ENCODE measurements at places on chromosomes 13 and 19.

GRCh38 chr13:26325876-26326275 is 71.9 kb downstream of the CDK8 start:
- no peak for DNase-seq

- no peak for DNase-seq
Observed at GRCh38 chr13:44431150-44431549, 57.5 kb downstream of the SERP2 start.

GRCh38 chr13:114118511-114119123 is 13.8 kb downstream of the RASA3 start:
- DNase-seq = no peak

DNA sequence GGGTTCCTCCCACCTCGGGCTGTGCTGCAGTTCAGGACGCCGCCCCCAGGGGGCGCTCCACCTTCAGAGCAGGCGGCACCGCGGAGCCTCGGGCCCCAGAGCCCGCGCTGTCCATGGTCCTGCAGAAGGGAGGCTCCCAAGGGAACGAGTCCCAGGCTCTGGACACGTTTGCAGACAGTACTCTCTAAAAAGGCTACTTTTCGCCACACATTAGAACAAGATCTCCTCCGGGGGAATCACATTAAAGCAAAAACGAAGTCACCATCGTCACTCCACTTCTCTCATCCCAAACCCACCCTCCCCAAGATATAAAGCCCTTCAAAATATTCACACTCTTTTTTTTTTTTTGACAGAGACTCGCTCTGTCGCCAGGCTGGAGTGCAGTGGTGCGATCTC is 4.6 kb upstream of the SIGLEC10 start:
- DNase-seq = peak; percentile 97

- peak; percentile 91 for DNase-seq
Observed at GRCh38 chr13:33542309-33543088, 256.9 kb upstream of the STARD13 start.

- DNase-seq = no peak
Observed at GRCh38 chr13:80132741-80133601, 208.0 kb downstream of the SPRY2 start.

DNA sequence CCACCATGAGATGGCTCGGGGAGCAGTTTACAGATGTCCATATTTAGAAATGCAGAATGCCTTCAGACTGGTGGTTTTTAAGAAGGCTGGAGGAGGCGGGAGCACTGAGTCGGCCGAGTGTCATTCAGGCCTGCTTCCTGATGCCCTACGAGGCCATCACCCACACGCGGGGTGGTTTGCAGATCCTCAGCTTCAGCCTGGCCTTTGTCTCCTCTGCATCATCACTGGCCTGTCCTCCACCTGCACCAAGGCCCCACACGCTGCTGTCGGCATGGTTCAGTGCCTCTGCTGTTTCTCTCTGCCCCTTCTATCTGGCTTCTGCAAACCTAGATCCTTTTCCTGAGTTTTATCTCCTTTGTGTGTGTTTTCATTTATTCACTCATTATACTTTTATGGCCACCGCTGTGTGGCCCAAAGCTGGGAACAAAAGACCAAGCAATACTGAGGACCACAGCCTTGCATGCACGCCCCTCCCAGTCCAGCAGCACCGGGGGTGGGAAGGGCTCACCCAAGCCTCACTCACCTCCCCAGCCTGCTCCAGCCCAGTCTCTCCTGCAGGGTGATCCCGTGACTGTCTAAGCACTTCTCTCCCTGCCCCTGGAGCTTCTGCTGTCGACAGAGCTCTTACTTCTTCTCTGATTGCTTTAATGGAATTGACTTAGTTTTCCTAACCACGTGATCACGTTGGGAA is 240.8 kb downstream of the TEX29 start:
- DNase-seq = no peak

GRCh38 chr19:28024920-28025319 is 1188.0 kb downstream of the UQCRFS1 start:
- no peak for DNase-seq

GRCh38 chr13:26095846-26096610 is 44.2 kb upstream of the SHISA2 start:
- no peak for DNase-seq

DNA sequence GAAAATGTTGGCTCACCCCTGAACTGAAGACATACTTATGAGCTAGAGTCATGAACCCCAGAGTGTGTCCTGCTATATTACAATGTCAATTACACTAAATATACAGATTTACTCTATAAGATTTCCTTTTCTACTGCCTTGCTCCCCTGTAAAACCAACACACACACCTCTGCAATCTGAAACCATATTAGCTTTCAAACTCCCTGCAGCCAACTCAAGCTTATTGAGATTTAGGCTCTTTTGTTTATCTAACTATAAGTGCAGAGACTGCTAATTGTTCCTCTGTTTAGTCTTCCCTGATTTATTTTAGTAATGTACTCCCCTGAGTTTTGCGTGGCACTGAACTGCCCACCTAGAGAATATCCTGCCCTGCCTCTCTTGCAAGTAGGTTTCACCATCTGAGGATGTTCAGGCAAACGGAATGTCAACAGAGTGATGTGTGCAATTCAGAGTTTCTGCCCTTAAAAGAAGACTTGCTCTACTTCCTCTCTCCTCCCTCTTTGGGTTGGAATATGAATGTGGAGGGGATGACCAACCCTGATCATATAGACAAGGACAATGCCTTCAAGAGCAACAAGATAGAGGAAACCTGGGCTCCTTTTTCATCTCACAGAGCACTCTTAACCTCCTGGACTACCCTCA is 22.3 kb downstream of the FAM216B start:
- DNase-seq = no peak

DNA sequence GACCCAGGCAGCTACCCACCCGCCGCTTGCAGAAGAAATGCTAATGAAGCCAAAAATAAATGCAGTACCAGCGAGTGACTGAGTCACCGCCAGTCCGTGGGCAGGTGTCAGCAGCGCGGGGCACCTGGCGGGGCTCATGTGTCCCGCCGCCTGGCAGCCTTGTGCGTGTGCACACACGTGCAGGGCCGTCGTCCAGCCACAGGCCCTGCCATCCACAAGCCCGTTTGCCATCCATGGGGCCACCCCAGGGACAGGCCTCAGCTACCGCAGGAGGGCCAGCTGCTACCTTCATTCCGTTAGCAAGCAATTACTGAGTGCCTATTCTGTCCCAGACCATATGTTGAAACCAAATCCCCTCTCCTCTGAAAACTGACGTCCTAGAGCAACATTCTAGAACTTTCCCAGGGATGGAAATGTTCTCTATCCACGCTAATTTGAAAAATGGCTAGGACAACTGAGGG is 20.5 kb downstream of the NCAN start:
- DNase-seq = no peak

GRCh38 chr13:27665333-27665732 is 43.6 kb downstream of the POLR1D start:
- DNase-seq = no peak

DNA sequence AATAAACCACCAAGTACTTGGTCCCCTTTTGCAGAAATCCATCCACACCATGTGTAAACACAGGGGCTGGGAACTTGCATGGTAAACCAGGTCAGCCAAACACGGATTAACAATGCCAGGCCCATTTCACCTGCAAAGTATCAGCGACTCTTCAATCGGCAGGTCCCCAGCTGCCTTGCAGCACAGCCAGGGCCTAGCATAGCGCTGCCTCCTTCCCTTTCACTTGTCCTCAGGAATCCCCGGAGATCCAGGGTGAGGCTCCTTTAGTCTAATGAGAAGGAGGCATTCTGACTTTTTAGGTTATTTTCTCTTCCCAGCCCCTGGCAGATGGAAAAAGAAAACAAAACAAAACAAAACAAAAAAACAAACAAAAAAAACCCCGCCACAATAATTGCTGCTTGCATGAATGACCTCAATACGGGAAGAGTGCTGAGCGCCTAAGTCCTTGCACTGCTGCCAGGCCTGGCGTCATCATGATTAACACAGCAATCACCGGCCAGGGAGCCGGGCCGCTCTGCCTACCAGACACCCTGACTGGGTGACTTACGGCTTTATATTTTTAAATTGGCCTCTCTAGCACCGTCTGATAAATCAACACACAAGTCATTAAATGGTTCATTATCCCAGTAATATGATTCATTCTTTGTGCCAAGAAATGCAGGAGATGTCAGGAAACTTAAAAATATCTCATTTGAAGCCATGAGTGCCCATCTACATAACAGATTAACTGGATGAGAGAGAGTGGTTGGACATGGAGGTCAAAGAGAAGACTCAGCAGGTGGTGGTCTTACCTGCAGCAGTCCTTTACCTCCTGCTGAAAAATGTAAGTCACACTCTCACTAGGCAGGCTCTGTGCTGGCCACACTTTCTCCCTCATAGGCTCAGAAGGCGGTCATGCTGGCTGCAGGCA is 692.7 kb downstream of the UQCRFS1 start:
- no peak for DNase-seq

- no peak for DNase-seq
Observed at GRCh38 chr13:26037302-26037701, 14.5 kb downstream of the SHISA2 start.

DNA sequence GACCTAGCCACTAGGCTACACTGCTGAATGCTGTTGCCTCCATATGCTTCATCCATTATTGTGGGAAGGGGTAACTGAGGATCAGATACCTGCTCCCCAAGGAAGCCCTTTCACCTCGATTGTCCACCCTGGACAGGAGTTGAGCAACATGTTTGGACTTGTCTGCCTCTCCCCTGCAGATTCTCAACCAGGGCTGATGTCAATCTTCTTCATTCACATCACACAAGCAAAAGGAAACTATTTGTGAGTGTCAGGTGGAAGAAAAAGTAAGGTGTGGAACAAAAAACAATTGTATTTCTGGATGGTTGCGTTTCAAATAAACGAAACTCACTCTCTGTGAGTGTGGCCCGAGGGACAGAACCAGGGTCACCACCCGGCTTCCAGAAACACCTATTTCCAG is 29.5 kb upstream of the MUC16 start:
- no peak for DNase-seq

GRCh38 chr13:113837560-113838355 is 26.1 kb downstream of the GAS6 start:
- DNase-seq = no peak

DNA sequence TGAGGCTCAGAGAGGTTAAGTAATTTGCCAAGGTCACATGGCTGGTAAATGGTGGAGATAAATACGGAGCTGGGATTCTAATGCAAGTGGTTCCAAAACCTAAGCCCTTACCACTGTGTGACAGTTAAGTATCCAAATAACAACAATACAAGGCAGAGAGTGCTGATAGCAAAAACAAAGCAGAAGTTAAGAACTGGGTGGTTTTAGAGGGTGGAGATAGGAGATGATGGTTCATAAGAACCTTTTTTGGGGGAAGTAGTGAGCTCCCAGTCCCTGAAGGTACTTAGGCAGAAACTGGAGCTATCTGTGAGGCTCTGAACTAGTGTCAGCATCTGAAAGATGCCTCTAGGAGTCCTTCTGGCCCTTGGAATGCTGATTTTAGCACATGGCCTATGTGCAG is 56.2 kb upstream of the UBE2L5 start:
- no peak for DNase-seq

DNA sequence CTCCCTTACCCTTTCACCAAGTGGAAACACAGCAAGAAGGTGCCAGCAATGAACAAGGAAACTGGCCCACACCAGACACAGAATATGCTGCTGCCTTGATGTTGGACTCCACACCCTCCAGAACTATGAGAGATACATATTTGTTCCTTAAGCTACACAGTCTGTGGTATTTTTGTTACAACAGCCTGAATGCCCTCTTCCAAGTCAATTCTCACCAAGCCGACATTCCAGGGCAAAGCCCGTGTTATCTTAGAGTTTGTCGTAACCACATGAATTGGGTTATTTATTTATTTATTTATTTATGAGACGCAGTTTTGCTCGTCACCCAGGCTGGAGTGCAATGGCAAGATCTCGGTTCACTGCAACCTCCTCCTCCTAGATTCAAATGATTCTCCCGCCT is 14.9 kb downstream of the FGF21 start:
- no peak for DNase-seq

- DNase-seq = no peak
Observed at GRCh38 chr13:74037762-74038161, 96.4 kb downstream of the KLF12 start.

DNA sequence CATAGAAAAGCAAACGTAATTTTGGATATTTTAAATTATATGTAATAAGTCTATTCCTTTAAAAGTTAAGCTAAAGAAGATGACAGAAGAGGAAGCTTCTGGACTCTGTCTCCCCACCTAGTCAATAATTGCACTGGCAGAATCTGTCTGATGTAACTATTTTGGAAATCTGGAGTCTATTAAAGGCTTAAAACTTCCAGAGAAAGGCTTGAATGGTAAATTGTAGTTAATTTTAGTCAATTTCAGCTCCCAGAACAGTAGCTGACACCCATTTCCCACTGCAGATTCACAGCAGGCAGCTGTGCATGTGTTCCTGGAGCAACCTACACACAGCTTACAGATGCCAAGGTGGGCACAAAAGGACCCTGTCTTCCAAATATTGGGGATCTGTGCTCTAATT is 304.1 kb downstream of the PCDH20 start:
- no peak for DNase-seq

DNA sequence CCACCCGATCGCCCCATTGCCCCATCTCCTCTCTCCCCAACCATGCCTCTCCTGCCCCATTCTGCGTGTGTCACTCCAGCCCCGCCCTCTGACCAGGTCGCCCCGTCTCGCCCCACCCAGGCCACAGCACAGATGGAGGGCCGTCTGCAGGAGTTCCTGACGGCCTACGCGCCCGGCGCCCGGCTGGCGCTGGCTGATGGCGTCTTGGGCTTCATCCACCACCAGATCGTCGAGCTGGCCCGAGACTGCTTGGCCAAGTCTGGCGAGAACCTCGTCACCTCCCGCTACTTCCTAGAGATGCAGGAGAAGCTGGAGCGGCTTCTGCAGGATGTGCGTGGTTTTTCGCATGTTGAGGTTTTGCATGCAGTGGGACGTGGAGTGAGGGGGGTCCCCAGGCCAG is 26.2 kb downstream of the MAST3 start:
- DNase-seq = no peak

GRCh38 chr13:31418186-31418585 is 218.4 kb downstream of the B3GLCT start:
- DNase-seq = no peak

DNA sequence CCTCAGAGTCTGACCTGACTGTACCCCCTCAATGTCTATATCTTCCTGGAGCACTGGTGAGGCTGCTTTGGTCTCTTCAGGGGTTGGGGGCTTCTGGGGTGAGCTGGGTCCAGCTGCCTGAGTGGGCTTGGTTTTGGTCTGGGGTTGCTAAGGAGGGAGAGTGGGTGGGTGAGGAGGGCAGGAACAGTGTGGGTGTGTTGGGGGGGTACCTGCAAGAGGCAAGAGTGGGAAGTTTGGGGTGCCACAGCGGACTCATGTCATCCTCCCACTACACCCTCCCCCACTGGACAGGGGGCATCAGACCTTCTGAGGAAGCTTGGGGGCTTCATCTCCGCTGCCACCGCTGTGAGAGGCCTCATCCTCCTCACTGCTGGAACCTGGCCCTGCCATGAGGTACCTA is 13.6 kb downstream of the ZNF575 start:
- no peak for DNase-seq

GRCh38 chr13:45219938-45220375 is 19.1 kb upstream of the KCTD4 start:
- no peak for DNase-seq

GRCh38 chr13:76886292-76887075 is at the start of gene KCTD12:
KCTD12 (minus strand) TSS chr13:76886405; CDS start chr13:76886148, 257 bp downstream.
- DNase-seq = peak; percentile 50

All from activated CD8-positive, alpha-beta memory T cell treated with anti-CD3 and anti-CD28 coated beads for 48 hours (primary cell).